ENCODE measurements at places on chromosomes 1 and 21.

DNA sequence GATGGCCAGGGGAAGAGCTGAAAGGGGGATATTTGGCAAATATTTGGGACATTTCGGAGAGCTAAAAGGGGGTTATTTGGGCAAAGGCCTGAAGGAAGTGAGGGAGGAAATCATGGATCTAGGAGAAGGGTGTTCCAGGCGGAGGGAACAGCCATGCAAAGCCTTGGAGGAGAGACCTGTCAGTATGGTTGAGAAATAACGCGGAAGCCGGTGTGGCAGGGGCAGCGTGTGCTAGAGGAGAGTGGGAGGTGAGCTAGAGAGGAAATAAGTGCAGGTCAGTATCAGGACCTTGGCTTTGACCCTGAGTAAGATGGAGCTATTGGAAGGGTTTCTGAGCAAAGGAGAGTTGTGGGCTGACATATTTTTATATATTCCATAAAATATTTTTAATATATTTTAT lies 3.0 kb downstream of the CTRC start:
- DNase-seq, result no peak

- no peak for DNase-seq
These were observed 2.9 kb upstream of the GPR25 start for GRCh38 chr1:200869753-200870391.

DNA sequence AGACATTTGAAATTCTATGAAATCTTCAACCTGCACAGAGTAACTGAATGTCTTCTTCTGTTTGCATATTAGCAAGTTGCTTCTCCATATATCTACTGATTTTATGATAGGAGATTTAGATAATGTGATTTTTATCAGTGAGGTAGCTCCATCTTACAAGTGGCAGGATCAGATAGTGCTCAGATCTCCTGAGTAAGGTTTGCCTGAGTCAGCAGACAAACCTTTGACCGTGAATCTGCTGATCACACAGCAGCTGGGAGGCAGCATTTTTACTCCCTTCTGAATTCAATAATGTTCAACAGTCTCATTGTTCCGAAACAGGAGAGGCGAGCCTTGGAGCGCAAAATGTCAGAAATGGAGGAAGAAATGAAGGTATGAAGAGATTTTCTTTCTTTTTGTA lies 141.4 kb downstream of the SYT2 start:
- DNase-seq, result no peak

DNA sequence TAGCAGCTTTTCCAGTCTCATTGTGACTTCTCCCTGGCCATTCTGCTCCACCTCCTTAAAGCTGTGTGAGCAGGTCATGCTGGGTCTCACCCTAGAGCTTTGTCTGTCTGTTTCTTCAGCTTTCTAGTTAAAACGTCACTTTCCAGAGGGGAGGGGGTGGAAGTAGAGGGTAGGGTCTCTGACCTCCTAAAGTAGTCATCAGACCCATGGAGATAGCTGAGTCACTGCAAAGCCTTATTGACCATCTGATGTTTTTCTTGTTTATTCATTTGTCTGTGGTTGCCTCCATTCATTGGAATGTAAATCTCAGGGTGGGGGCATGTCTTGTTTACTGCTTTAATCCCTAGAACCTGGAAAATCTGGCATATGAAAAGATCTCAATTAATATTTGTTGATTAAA lies 52.7 kb downstream of the ELF3 start:
- no peak for DNase-seq

DNA sequence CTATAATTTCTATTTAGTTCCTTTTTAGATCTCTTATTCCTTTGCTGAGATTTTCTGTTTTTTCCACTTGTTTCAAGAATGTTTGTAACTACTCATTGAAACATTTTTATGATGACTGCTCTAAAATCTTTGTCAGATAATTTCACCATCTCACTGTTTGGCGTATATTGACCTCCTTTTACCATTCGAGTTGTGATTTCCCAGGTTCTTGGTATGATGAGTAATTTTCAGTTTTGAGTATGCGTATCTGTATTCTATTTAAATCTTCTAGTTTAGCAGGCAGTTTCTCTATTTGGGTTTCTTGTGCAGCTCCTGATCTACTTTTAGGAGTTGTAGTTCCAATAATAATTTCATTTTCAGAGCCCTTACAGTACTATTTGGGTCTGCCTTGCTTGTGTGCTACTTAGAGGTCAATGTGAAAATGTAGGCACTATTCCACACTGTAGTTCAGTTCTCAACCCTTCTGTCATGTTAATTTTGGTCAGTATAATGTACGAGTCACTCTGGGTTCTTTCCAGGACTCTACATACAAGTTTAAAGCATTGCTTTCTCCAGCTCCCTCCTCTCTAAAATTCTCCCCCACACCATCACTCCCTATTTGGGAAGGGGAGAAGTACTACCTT lies 115.5 kb downstream of the ACBD6 start:
- no peak for DNase-seq

- no peak for DNase-seq
These were observed 227.4 kb downstream of the SDCCAG8 start for GRCh38 chr1:243483071-243483771.

GRCh38 chr1:57102561-57103326 lies 136.9 kb upstream of the C8B start:
- DNase-seq, result no peak

- DNase-seq, result no peak
These were observed 126.9 kb upstream of the ERRFI1 start for GRCh38 chr1:8152731-8153702.

Measured in stimulated activated CD4-positive, alpha-beta T cell treated with anti-CD3 and anti-CD28 coated beads, TNF-alpha, amount 100 ng/mL, for 1 hour (primary cell).